ENCODE measurements at places on chromosomes 7 and 10.

DNA sequence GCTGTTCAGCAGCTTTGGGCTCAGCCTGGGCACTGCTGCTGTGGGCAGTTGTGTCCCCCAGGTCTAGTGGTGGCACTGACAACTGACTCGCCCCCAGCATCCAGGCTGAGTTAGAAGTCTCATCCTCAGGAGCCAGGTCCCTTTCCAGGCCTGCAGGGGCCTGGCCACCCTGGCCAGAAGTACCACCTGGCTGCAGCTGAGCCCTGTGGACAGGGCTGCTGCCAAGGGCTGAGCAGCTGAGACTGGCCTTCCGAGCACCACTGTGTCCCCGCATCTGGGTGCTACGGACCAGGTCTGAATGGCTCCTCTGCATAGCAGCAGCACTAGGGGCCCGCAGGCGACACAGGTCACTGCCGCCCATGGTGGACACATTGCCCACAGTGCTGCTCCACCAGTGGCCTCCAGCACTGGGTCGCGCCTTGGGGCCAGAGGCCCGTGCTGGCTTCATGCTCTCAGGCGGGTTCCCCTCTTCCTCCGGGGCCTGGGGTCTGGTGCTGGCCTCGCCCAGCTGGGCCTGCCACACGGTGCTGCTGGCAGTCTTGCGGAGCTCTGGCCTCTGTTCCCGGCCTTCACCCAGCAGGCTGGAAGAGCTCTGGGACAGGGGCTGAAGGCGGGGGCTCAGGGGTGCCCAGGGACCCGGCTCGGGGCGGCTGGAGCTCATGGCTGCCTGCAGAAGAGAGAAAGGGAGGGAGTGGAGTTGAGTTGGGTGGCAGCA is 6.2 kb downstream of the GPRIN2 start:
- no peak for DNase-seq

- no peak for DNase-seq
Observed at GRCh38 chr10:58143944-58144343, 123.8 kb downstream of the IPMK start.

- DNase-seq, result no peak
Observed at GRCh38 chr10:67549390-67549789, 146.6 kb downstream of the CTNNA3 start.

DNA sequence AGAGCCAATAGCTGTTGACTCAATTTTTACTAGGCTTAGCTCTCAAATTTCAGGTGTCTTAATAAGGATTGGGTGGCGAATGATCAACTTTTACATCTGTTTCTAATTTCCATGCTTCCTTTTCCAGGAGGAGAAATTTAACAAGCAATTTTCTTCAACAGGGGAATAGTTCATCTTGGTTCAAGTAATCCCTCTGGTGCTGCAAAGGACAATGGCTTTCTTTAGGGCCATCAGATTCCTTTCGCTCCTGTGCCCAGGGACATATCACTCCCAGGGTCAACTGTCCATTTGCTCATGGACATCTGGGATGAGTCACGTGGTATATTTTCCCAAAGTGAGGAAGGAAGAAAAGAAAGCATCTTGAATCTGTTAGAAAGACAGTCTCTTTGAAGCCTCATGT is 313.3 kb downstream of the FRMD4A start:
- no peak for DNase-seq

DNA sequence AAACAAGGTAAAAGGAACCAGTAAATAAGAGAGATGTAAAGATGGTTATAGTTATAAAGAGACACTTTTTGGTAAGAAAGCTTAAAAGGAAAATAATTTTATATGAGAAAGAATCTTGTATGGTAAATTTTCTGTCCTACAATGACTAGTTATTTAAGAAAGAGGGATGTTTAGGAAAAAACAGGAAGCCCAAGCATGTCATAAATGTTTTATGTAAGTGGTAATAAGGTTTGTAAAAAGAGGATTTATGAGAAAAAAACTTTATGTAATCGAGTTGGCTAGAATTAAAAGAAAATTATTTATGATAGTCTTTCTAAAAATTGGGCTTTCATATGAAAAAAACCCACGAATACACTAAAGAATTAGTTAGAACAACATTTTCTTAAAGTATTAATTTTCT is 34.2 kb upstream of the CREB3L2 start:
- DNase-seq, result no peak

GRCh38 chr10:77509391-77509790 is 128.2 kb downstream of the KCNMA1 start:
- DNase-seq, result no peak

DNA sequence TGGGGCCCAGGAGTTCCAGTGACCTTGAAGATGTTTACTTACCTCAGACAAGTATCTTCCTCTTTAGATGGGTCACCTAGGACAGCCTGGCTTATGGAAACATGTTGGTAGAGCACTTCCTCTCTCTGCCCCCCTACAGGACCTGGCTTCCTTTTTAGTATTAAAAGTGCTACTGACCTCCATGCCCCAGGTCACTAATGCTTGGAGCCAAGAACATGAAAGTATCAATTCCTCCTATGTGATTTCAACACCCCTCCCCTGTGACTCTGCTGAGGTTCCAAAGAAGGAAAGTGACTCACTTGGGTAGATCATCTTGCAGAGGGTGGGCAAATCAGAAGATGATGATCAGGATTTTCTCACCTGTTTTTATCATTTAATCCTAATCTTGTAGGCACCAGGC is 125.3 kb upstream of the CCDC6 start:
- DNase-seq, result no peak

- DNase-seq, result no peak
Observed at GRCh38 chr10:78437998-78438906, 404.6 kb downstream of the RPS24 start.

- DNase-seq, result no peak
Observed at GRCh38 chr10:12156367-12157123, 27.1 kb downstream of the SEC61A2 start.

DNA sequence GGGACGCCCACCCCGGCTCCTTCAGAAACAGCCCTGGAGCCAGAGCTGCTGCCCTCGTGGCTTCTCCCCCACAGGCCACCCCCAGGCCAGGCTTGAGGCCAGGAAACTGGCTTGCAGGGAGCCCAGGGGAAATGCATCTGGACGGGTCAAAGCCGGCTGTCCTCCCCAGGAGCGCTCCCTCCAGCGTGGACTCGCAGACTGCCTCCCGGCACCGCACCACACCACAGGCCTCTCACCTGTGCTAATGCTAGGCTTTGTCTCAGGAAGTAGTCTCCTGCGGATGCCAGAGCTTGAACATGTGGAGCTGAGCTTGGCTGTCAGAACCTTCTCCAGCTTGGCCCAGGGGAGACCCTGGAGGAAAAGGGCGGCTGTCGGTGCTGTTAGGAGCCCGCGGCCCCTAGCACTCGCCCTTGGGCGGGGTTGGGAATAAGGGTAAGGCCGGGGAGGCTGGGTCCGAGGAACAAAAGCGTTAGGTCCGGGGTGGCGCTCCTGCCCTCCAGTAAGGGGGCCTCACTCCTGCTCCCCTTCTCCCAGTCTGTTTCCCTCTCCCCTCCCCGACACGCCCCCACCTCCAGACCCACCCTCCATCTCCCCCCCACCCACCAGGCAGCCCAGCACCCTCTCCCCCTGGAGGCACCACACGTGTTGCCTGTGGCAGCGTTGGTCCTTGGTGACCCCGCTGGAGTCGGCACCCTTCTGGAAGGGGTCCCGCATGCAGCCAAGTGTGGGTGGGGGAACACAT is 21.6 kb upstream of the DRGX start:
- no peak for DNase-seq

DNA sequence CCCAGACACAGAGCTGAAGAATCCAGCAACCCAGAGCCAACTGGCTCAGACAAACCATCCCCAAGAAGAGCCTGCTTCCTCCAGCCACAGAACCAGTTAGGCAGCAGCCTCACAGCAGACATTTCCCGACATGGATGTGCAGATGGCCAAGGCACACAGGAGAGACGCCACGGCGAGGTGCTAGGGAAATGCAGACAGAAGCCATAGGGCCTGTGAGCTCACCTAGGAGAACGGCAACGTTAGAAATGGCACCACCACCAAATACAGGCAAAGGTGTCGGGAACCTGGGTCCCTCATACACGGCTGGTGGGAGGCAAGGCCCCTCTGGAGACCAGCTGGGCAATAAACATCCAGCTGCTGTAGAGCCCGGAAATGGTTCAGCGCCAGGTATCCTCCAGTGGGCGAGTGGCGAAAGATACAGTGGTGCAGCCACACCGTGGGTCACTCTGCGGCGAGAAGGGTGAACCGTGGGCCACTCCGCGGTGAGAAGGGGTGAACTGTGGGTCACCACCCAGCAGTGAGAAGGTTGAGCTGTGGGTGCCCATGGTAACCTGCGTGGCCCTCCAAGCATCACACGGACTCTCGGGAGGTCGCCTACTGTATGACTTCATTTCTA is 31.2 kb downstream of the JAKMIP3 start:
- no peak for DNase-seq

GRCh38 chr10:79483299-79483698 is 29.0 kb upstream of the EIF5AL1 start:
- no peak for DNase-seq

Measured in NCI-H2081 treated with DMSO at 0.1 percent for 48 hours (cell line).